ENCODE measurements at places on chromosomes 1 and 21.
A peak's percentile ranks its signal among the peaks of the same experiment; 100 is the strongest.

- no peak for DNase-seq
These were observed 148.7 kb upstream of the SPAG17 start for GRCh38 chr1:118333601-118334210.

- no peak for DNase-seq
These were observed 90.1 kb upstream of the DIRAS3 start for GRCh38 chr1:68140536-68140935.

DNA sequence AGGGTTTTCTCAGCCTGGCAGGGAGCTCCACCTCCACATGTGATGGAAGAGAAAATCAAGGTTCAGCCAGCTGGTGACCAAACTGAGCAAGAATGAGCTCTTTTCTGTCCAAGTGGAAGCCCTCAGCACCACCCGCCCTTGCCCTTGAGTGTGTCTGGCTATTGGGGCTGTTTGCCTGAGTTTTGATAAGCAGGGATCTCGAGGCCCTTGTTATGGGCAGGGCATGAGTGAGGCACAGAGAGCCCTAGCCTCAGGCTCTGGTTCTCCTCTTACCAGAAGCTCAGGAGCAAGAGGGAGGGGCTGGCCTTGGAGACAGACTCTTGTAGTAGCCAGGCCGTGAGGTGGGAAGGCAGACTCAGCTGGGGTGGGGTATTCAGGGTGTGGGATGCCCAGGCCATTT lies 37.5 kb upstream of the ARF1 start:
- DNase-seq, result no peak

DNA sequence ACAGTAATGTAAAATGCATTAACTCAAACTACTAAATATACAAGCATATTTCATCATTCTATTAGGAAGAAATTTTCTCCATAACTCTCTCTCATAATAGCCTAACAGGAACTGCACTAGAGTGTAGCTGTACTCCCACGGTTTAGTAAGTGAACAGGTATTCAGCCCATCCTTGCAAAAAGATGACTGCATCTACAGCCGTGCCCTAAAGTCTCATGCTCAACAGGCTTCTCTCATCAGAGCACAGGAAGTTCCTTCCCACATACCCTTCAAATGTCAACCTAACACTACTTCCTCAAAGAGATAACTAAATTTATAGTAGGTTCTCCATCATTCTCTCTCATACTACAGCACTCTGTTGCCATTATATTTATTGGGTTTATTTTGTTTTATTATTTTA lies 251.6 kb downstream of the AKT3 start:
- DNase-seq, result no peak

- DNase-seq, result no peak
These were observed 2.4 kb downstream of the GABRD start for GRCh38 chr1:2021550-2021949.

- no peak for DNase-seq
These were observed 3.1 kb downstream of the USP48 start for GRCh38 chr1:21779613-21780521.

DNA sequence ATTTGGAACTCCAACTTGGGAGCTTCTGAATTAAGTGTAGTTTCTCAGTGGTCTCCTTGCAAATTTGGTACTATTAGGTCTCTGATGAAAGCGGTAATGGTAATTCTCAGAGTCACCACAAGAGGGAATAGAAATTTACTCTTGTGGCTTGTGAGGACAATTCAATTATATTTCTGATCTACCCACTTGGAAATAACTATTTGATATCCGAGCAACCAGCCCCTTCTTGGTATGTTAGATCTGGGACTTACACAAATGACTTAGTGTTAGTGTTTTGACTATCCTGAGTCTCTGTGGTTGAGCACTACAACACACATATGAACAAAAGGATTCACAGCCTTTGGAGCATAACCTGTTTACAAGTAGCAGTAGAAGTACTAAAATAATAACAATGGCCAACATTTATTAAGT lies 68.1 kb downstream of the RPS6KA1 start:
- DNase-seq, result no peak

- no peak for DNase-seq
These were observed 70.3 kb upstream of the F3 start for GRCh38 chr1:94611681-94612475.

- DNase-seq, result no peak
These were observed 235.2 kb downstream of the RPS6KC1 start for GRCh38 chr1:213286235-213286634.

- DNase-seq, result no peak
These were observed 106.5 kb upstream of the ACTL8 start for GRCh38 chr1:17648457-17649145.

GRCh38 chr21:35102488-35103371 lies 53.6 kb upstream of the RUNX1 start:
- DNase-seq, result no peak

DNA sequence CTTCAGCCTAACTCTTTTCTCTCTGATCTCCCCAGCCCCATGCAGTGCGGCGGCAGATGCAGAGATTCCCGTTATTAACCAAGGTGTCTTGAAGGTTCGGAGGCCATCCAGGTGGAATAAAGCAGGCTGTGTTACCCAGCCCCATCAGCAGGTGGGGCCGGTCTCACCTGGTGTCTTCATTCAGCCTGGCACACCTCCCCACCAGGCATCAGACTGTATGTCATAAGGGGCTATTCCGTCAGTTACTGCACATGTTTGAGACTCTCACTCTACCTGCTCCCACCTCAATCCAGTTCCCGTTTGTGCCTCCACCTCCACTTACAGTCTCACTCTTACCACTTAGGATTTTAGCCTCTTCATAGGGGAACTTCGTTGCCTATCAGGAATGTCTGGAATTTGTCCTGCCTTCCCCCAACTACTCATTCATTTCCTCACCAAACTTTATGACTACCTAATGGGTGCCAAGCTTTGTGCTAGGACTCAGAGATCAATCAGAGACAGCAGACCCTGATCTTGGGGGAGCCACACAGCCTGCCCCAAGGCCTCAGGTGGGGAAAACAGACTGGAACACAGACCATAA lies 170.2 kb downstream of the PLPP3 start:
- no peak for DNase-seq

DNA sequence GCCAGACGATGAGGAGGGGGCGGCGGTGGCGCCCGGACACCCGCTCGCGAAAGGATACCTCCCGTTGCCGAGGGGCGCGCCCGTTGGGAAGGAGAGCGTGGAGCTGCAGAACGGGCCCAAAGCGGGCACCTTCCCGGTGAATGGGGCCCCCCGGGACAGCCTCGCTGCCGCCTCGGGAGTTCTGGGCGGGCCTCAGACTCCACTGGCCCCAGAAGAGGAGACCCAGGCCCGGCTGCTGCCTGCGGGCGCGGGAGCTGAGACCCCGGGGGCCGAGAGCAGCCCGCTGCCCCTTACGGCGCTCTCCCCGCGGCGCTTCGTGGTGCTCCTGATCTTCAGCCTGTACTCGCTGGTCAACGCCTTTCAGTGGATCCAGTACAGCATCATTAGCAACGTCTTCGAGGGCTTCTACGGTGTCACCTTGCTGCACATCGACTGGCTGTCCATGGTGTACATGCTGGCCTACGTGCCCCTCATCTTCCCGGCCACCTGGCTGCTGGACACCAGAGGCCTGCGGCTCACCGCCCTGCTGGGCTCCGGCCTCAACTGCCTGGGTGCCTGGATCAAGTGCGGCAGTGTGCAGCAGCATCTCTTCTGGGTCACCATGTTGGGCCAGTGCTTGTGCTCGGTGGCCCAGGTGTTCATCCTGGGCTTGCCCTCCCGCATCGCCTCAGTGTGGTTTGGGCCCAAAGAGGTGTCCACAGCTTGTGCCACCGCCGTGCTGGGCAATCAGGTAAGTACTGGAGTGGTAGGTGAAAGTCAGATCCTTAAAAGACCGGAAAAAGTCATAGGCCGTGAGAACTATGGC lies 588 bp downstream of the FLVCR1 start:
- peak; percentile 1 for DNase-seq

DNA sequence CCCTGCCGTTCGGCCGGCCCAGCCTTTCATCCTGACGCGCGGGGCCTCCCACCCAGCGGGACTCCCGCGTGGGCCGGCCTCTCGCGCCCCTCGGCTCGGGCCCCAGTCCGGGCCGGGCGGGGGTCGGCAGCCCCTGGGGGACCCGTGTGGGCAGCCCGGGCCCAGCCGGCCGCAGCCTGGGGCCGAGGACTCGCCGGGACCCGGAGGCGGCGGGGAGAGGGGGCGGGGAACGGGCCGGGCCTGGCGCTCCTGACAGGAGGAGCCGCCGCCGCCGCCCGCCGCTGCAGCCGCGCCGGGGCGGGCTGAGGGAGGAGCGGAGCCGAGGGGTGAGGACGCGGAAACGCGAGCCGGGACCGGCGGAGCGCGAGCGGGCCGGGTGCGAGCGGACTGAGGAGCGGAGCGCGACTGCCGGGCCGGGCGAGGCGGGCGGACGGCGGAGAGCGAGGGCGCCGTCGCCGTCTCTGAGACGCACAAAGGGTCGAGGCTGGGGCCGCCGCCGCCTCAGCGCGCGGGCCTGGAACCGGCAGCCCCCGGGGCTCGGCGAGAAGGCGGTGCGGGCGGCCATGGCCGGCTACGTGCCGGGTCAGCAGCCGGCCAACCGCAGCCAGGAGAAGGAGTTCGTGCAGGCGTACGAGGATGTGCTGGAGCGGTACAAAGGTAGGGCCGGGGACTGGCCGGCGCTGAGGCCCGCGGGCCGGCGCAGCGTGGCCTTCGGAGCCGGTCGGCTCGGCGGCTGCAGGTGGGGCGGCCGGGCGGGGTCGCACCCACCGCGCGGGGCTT lies 79.1 kb downstream of the NDUFS5 start:
- DNase-seq, result peak; percentile 22

DNA sequence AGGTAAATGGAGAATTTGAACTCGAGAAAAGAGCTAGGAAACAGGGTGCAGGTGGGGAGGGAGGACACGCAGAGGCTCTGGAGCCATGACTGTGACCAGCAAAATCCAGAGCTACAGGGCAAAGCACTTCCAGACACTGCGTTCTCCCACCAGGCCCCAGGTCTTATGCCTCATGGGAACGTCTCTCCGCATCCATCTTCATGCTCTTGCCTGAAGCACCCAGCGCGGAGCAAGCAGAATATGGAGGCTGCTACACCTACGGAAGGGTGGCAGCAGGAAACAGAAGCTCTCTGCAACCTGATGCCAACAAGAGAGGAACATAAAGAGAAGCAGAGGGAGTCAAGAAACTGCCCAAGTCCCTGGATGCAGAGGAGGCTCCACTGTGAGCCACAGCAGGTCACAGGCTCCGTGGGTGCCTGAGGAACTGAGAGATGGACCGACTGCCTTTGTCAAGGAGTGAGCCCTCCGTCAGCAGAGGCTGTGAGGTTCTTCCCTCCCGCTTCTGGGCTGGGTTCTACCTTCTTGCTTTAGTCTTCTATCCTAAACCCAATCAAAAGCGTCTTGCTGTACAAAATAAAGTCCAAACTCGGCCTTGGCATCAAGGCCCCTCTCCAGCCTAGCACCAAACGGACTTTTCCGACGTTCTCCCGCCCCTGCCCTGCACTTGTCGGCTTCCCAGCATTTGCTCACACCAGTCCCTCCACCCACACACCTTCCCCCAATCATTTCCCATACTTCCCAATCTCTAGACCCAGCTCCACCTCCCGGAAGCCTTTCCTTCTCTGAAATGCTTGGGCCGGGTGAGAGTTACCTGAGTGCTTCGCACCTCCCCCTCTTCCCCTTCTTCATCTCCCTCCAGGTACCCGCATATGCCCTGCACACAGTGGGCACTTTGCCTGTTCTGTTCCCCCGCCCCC lies 930 bp downstream of the DHCR24 start:
- no peak for DNase-seq

DNA sequence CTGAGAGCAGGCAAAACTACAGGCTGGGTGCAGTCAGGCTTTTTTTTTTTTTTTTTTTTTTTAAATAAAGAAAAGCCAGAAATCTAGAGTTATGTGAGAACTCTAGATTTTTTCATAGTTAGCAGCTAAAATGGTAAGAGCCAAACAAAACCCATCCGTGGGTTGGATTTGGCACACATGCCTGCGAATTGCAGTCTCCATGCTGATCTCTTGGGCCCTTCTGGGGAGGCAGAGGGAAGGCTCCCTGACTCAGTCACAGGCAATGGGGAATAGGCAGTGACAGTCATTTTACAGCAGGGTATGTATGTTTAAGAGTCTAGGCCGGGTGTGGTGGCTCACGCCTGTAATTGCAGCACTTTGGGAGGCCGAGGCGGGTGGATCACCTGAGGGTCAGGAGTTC lies 2.6 kb downstream of the TXLNA start:
- DNase-seq, result no peak

- DNase-seq, result no peak
These were observed 2.6 kb downstream of the KRTAP10-6 start for GRCh38 chr21:44589586-44590305.

DNA sequence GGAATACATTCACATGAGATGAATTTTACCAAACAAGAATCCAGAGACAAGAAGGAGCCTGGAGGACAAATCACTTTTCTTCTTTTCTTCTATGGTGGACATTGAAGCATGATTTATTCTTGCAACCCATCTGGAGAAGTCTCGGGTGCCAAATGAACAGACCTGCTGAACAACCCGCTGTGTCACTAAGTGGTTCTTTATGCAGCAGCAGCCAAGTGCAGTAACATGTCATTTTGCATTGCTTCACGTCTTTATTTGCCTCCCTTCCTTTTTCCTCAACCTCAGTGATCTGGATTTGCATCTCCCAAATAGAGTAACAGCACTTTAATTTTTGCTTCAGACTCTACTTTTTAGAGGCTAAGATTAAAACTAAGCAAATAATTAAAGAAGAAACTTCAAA lies 50.0 kb upstream of the TENT5C start:
- no peak for DNase-seq

DNA sequence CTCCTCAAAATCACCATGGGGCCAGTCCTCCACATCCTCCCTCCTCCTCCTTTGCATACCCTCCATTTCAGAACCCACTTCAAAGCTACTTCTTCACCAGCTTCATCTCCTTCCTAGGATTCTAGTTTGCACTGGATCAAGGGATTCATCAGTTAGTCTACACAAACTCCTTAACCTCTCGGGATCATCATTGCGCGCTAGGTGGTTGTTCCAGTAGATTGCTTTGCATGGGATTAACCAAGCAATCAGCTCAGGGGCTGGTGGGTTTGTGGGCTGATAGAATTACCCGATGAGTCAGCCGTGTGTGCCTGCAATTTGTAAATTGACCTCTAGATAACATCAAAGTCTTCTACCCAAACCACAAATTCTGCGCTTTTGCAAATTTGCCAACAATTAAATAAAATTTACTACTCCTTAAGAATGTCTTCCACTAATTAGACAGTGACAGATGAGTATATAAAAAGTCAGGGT lies 7.7 kb downstream of the KANK4 start:
- DNase-seq, result no peak

- no peak for DNase-seq
These were observed 9.7 kb downstream of the ARHGEF2 start for GRCh38 chr1:155968670-155969069.

- DNase-seq, result no peak
These were observed 35.8 kb upstream of the H6PD start for GRCh38 chr1:9198538-9199361.

- DNase-seq, result no peak
These were observed 83.8 kb downstream of the EVI5 start for GRCh38 chr1:92701147-92701546.

DNA sequence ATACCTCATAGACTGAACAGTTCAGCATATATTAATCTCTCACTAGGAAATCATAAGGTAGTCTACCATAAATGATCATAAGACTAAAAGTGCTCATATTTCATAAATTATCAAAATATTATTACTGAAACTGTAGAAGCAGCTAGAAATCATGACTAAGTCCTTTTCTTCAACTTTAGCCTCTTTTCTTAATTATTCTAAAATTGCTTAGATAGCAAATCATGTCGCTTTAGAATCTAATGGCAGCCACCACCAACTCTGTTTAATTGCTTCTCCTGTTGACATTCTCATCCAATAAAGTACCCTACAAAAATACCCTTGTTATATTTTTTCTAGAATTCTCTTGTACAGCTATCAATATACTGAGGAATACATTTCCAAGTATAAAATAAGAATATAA lies 102.9 kb downstream of the DENND1B start:
- DNase-seq, result no peak

- no peak for DNase-seq
These were observed 23.4 kb upstream of the ARHGAP29 start for GRCh38 chr1:94260635-94261387.
